IgD-negative memory B cell (primary cell): ENCODE measurements at places on chromosomes 2 and 18. TPM values are rescaled to one million over a fixed set of nuclear protein-coding genes. Genes with fewer than 3 reads are reported as not detected.

The MCFD2 gene
- polyA plus RNA-seq, result 25.2 TPM

The CXCR4 gene
- 862 TPM for polyA plus RNA-seq

The RTP5 gene
- polyA plus RNA-seq, result not detected

The MAP2 gene
- polyA plus RNA-seq, result 3.4 TPM

The HMSD gene
- not detected for polyA plus RNA-seq

The TWIST2 gene
- not detected for polyA plus RNA-seq

The GREB1L gene
- polyA plus RNA-seq, result 0.05 TPM

The TXNL1 gene
- 56.2 TPM for polyA plus RNA-seq

The CFAP210 gene
- polyA plus RNA-seq, result not detected

The VIL1 gene
- polyA plus RNA-seq, result 0.28 TPM

The CCT7 gene
- 242 TPM for polyA plus RNA-seq

The WNT10A gene
- polyA plus RNA-seq, result 2.4 TPM

The LIMS3 gene
- polyA plus RNA-seq, result 0.85 TPM

The CXCR1 gene
- 0.35 TPM for polyA plus RNA-seq

The MPP4 gene
- polyA plus RNA-seq, result not detected

The MBP gene
- 89.4 TPM for polyA plus RNA-seq

The MRPS9 gene
- 33.6 TPM for polyA plus RNA-seq

The COBLL1 gene
- 114 TPM for polyA plus RNA-seq

The CRYBA2 gene
- polyA plus RNA-seq, result not detected

The CAPN14 gene
- 2.9 TPM for polyA plus RNA-seq

The PUM2 gene
- 14.6 TPM for polyA plus RNA-seq

The CDCA7 gene
- 4.3 TPM for polyA plus RNA-seq

The SERPINB10 gene
- not detected for polyA plus RNA-seq
